ENCODE measurements at places on chromosomes 7 and 10. TPM values are rescaled to one million over a fixed set of nuclear protein-coding genes. Genes with fewer than 3 reads are reported as not detected.
A peak's percentile ranks its signal among the peaks of the same experiment; 100 is the strongest.

SLC29A4 gene
- 0.21 TPM for polyA plus RNA-seq

DNA sequence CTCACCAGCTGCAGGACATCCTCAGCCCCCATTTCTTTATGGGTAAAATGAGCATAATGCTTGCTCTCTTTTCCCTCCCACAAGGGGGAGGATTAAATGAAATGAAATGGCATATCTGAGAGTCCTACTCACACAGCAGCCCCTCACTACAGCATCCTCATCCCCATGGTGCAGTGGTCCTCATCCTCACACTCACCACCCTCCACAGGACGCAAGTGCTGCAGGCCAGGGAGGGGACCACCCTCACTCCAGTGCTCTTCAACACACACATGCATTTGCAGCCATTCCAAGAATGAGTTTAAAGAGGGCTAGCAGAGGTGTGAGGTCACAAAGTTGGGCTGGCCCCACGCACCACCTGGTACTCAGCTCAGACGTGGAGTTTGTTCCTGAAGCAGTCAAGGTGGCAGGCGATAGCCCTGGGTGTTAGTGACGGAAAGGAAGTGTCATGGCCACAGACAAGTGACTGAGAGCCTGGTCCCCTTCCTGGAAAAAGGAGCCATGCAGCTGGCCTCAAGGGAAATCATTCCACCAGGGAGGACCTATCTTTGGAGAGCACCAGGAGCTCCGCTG lies 234.0 kb downstream of the TNS3 start:
- no peak for DNase-seq

- no peak for DNase-seq
These were observed 101.8 kb downstream of the CABCOCO1 start for GRCh38 chr10:61764486-61764885.

DNA sequence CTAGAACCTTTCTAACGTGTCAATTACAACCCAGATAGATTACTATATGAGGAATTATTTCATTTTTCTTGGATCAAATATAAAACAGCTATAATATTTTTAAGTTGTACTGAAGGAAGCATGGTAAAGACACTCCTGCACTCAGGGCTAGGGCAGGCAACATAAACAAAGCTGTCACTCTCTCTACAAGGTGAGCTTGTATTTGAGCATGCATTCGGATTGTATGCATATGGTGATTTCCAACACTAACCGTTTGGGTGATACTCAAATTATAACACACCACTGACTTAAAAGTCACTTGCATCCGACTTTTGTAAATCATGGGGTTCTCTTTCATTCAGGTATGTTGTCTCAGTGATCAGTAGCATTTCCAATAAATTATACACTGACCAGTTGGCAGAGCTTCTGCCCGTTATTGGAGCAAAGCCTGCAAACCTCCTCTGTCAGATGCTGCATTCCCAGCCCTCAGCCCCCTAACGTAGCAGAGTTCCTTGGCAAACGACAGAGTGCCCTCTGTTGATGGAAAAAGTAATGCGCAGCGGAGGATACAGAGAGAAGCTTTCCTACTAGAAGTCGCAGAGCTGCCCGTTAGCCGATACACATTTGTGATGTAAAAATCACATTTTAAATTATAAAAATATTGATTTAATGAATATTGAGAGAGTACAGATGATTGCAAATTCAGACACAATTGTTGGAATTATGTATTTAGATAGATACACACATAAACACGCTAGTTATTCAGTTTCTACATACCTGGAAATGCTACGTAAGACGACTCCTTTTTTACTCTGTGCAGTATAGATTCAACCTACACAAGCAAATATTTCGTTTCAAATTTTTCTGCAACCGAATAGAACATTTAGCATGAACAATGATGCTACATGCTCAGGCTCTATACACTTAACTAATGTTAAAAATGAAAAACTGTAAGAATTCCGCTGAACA lies 173.9 kb upstream of the SP4 start:
- peak; percentile 6 for DNase-seq

DNA sequence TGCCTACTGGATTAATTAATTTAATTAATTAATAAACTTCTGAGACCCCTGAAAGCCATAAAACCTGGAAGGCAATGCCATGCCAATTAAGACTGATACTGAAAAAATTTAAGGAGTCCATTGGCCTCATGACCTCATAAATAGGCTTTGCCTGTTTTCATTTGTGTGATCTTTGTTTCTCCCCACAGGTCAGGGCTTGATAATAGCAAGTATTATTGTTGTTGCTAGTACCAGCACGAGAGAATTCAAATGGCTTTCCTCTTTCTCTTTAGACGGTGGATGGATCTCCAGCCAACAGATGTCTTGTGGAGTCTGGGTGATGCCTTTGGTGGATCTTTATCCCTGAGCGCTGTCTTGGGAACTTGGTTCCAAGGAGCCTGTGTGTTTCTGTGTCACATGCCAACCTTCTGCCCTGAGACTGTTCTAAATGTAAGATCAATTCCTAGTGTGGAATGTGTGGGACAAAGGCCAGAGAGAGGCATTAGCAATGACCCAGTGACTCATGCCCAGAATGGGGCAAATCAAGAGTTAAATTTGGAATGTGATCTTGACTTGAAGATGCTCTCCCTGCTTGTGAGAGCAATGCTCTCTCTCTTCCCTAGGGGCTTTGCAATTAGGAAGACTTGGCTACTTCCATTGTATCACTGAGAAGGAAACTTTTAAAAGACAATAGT lies 17.7 kb downstream of the ACSM6 start:
- no peak for DNase-seq

GRCh38 chr7:98740643-98741042 lies 123.6 kb downstream of the NPTX2 start:
- no peak for DNase-seq

Data from CD14-positive monocyte (primary cell).